MM.1S (cell line): ENCODE measurements at places on chromosomes 1 and 21.

GRCh38 chr1:200243042-200243437 lies 166.8 kb downstream of the ZNF281 start:
- no peak overlapping the region for H3K4me3 ChIP-seq
- no peaks in the 10 kb centered on the region for H3K27me3 ChIP-seq
- H3K27ac ChIP-seq, result no peak overlapping the region
- H3K36me3 ChIP-seq, result no peaks in the 10 kb centered on the region
- no peak for DNase-seq

DNA sequence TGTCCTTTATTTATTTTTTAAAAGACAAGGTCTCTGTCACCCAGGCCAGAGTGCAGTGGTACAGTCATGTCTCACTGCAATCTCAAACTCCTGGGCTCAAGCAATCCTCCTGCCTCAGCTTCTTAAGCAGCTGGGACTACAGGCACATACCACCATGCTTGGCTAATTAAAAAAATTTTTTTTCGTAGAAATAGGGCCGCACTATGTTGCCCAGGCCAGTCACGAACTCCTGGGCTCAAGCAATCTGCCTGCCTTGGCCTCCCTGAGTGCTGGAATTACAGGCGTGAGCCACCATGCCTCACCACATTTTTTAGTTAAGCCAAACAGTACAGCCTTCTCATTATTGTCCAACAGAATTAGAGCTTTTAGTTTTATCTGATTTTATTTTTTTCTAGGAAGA lies 7.4 kb upstream of the ADAR start:
- H3K4me3 ChIP-seq, result no peak overlapping the region
- no peaks in the 10 kb centered on the region for H3K36me3 ChIP-seq
- H3K4me1 ChIP-seq, result no peaks in the 10 kb centered on the region
- no peak for DNase-seq
- no peaks in the 10 kb centered on the region for H3K27me3 ChIP-seq

DNA sequence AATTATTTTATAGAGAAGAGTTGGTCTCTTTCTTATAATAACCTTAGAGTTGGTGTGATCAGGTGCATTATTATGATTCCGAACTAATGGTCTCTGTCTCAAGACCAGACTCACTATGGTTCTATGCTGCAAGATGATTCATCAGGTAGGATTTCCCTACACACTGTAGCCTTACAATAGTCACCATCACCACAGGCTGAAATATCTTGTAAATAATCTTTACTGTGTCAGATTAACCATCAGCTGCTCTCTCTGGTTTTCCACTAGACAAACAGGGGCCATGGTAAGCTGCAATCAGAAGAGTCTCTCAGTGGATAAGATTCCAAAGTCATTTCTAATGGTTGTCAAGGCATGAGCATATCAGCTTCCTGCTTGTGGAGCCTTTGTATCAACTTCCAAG lies 4.4 kb upstream of the GBP4 start:
- no peak overlapping the region for H3K27ac ChIP-seq
- H3K4me3 ChIP-seq, result no peak overlapping the region
- DNase-seq, result no peak

DNA sequence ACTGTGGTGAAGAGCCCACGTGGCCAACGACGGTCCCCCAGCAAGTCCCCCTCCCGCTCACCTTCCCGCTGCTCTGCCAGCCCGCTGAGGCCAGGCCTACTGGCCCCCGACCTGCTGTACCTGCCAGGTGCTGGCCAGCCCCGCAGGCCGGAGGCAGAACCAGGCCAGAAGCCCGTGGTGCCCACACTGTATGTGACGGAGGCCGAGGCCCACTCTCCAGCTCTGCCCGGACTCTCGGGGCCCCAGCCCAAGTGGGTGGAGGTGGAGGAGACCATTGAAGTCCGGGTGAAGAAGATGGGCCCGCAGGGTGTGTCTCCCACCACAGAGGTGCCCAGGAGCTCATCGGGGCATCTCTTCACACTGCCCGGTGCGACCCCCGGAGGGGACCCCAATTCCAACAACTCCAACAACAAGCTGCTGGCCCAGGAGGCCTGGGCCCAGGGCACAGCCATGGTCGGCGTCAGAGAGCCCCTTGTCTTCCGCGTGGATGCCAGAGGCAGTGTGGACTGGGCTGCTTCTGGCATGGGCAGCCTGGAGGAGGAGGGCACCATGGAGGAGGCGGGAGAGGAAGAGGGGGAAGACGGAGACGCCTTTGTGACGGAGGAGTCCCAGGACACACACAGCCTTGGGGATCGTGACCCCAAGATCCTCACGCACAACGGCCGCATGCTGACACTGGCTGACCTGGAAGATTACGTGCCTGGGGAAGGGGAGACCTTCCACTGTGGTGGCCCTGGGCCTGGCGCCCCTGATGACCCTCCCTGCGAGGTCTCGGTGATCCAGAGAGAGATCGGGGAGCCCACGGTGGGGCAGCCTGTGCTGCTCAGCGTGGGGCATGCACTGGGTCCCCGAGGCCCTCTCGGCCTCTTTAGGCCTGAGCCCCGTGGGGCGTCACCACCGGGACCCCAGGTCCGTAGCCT lies 46.8 kb downstream of the TRIM11 start:
- H3K27ac ChIP-seq, result no peak overlapping the region
- no peaks in the 10 kb centered on the region for H3K27me3 ChIP-seq
- H3K36me3 ChIP-seq, result no peaks in the 10 kb centered on the region
- no peak for DNase-seq
- no peaks in the 10 kb centered on the region for H3K4me1 ChIP-seq

GRCh38 chr1:153178922-153179321 lies 24.3 kb upstream of the LELP1 start:
- no peaks in the 10 kb centered on the region for H3K36me3 ChIP-seq
- DNase-seq, result no peak
- no peak overlapping the region for H3K27ac ChIP-seq
- H3K27me3 ChIP-seq, result no peaks in the 10 kb centered on the region
- H3K4me1 ChIP-seq, result no peaks in the 10 kb centered on the region

GRCh38 chr1:54800041-54800898 lies 853 bp downstream of the TTC22 start:
- H3K36me3 ChIP-seq, result no peaks in the 10 kb centered on the region
- DNase-seq, result no peak
- no peaks in the 10 kb centered on the region for H3K27me3 ChIP-seq
- peaks cover 26% of the 10 kb centered on the region for H3K4me1 ChIP-seq

- H3K27ac ChIP-seq, result no peak overlapping the region
- no peaks in the 10 kb centered on the region for H3K36me3 ChIP-seq
- no peaks in the 10 kb centered on the region for H3K27me3 ChIP-seq
- no peaks in the 10 kb centered on the region for H3K4me1 ChIP-seq
- no peak overlapping the region for H3K4me3 ChIP-seq
These were observed 8.6 kb downstream of the JAM2 start for GRCh38 chr21:25647647-25648046.

DNA sequence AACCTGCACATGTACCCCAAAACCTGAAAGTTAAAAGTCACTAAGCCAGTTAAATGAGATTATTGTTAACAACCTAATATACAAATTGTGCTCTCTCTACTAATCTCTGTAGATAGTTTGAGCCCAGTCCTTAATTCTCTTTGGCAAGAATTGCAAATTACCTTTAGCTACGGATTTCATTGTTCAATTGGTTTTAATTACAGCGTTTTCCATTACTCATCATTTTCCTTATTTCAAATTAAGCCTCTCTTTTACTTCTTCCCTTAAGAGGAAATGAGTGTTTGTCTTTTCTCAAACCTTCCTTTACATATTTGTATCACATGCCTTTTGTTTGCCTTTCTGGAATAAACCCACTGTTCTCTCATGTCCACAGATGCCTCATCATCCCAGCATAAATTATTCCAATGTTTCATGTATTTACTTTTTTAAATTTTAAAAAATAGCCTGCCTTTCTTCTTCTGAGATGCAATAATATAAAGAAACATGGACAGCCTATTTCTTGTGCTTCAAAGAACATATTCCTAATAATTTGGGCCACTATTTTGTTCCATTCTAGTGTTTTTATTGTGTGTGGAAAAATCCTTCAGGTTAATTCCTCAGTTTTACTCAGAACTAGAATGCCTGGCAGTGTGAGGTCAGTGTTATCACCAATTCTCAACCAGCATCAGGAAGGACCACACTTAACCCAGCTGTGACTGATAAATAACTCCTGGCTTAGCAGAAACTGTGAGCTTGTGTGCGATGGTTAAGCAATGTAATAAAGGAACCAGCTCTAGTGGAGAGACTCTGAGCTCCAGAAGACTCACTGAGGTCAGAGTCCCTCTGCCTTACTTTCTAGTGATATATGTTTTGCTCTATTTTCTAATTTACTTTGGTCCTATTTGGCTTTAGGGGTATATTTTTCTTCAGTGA lies 600.5 kb downstream of the LTN1 start:
- no peak overlapping the region for H3K4me3 ChIP-seq
- no peak overlapping the region for H3K27ac ChIP-seq
- H3K4me1 ChIP-seq, result peaks cover 12% of the 10 kb centered on the region
- no peaks in the 10 kb centered on the region for H3K27me3 ChIP-seq

GRCh38 chr1:93532780-93533378 lies 85.0 kb downstream of the FNBP1L start:
- no peaks in the 10 kb centered on the region for H3K4me1 ChIP-seq
- H3K27me3 ChIP-seq, result no peaks in the 10 kb centered on the region

DNA sequence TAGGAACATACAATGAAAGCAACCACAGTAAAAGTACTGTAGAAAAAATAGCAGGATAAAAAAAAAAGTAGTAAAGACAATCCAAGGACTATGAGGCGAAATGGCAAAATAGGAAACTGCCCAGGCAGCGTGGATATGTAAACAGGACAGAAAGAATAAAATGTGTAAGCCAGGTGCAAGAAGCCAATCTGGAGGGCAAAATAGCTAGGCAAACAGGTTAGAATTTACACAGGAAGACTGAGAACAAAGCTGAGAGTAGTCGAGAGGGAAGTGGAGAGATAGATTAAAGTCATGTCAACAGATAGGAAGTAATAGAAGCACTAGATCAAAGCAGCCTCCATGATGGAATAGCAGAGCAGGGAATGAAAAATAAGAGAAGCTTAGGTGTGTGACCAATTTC lies 124.2 kb upstream of the B3GALT2 start:
- no peaks in the 10 kb centered on the region for H3K4me1 ChIP-seq
- no peaks in the 10 kb centered on the region for H3K27me3 ChIP-seq
- H3K27ac ChIP-seq, result no peak overlapping the region

DNA sequence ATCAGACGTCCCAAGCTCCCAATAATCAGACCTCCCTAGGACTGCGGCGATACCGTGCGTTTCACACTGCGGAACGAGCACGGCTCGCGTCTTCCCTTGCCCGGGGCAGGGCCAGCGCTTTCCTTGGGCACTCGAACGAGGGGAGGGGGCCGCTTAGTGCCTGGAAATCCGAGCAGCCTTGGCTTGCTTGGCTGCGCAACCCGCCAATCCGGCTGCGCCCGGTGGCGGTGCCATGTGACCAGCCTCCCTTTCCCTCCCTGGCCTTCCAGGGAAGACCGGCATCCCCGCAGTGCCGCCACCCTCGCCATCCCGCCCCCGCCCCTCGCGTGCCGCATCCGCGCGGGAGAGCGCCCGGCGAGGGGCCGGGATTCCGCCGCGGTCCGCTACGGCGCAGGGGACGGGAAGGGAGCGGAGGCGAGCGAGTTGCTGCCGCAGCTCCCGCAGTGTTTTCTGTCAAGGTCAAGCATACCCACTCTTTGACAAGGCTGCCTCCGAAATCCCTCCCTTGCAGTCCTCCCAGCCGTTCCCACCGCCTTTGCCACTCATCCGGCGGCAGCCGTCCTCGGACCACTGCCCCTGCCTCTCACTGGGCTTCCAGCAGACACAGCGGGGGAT lies 8.3 kb upstream of the RNF19B start:
- no peak for DNase-seq
- H3K36me3 ChIP-seq, result no peaks in the 10 kb centered on the region
- no peak overlapping the region for H3K27ac ChIP-seq
- no peak overlapping the region for H3K4me3 ChIP-seq

DNA sequence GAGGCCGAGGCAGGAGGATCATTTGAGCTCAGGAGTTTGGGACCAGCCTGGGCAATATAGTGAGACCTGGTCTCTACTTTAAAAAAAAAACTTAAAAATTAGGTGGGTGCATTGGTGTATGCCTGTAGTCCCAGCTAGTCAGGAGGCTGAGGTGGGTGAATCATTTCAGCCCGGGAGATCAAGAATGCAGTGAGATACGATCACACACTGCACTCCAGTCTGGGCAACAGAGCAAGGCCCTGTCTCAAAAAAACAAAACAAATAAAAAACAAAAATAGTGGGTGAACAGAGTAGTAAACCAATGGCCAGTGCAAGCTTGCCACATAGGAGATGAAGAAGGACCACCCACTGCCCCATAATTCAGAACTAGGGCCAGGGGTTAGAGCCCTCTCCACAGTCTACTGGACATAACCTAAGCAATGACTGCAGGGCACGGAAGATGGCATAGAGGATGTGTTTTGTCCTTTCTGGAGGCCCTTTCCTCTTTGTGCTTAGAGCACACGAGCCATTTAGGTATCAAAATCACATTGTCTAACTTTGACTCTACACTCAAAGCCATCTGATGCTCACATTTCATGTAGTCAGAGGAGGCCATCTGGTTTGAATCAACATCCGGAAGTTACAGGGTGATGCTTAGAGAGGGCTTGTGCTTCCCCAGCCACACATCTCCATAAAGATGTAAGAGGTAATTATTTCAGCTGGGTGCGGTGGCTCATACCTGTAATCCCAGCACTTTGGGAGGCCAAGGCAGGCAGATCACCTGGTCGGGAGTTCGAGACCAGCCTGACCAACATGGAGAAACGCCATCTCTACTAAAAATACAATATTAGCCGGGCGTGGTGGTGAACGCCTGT lies 12.6 kb downstream of the CD2 start:
- H3K4me1 ChIP-seq, result peaks cover 66% of the 10 kb centered on the region
- no peak overlapping the region for H3K27ac ChIP-seq
- no peak for DNase-seq
- H3K4me3 ChIP-seq, result no peak overlapping the region

DNA sequence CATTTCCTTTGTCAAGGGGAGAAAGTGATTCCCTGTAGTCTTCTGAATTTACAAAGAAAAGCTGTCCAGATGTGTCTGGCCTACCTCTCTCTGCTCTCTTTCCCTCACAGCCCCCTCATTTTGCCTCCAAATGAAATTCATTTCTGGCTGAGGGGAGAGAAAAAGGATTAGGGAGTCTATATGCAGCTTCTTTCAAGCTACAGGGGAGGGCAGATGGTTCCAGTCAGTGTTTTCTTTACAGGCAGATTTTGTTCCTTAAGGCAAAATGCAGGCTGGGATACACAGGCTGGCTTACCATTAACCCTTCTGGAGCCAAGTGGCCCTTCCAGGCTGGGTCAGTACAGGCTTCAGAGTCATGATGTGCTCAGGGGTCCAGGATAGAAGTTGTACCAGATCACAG lies 198.1 kb upstream of the USP24 start:
- H3K36me3 ChIP-seq, result no peaks in the 10 kb centered on the region
- DNase-seq, result no peak
- no peak overlapping the region for H3K27ac ChIP-seq
